ENCODE measurements at places on chromosomes 12 and 14.

GRCh38 chr14:96991226-96991625 is 194.0 kb downstream of the VRK1 start:
- no peak for DNase-seq

GRCh38 chr12:55861871-55862270 is 19.1 kb upstream of the MMP19 start:
- DNase-seq = no peak

DNA sequence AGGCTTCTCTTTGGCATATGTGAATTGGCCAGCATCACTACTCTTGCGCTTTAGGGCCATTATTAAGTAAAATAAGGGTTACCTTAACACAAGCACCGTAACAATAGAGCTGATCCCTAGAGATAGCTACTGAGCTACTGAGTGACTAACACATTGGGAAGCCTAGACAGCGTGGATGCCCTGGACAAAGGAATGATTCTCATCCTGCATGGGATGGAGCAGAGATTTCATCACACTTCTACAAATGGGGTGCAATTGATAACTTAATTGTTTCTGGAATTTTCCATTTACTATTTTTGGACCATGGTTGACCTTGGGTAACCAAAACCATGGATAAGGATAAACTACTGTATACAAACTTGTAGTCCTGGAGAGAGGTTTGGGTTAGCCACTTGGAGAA is 57.1 kb downstream of the FBXO34 start:
- no peak for DNase-seq

DNA sequence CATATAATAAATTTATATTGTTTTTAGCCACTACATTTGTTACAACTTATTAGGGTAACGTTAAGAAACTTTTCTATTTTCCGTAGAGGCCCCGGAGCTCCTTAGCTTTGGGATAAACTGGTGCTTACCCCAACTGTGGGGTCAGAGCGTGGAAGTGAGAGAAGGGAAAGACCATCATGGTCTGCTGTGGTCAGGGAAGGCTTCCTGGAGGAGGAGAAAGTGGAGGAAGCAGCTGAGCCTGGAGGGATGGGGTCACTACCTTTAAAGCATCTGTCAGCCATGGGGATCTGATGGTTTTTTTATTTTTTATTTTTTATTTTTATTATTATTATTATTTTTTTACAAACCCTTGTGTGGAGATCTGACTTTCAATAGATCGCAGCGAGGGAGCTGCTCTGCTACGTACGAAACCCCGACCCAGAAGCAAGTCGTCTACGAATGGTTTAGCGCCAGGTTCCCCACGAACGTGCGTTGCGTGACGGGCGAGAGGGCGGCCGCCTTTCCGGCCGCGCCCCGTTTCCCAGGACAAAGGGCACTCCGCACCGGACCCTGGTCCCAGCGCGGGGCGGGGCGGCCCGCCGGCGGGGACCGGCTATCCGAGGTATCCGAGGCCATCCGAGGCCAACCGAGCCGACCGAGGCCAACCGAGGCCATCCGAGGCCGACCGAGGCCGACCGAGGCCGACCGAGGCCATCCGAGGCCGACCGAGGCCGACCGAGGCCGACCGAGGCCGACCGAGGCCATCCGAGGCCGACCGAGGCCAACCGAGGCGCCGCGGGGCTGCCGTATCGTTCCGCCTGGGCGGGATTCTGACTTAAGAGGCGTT is 1101.2 kb upstream of the TMEM132C start:
- DNase-seq = peak; percentile 81

DNA sequence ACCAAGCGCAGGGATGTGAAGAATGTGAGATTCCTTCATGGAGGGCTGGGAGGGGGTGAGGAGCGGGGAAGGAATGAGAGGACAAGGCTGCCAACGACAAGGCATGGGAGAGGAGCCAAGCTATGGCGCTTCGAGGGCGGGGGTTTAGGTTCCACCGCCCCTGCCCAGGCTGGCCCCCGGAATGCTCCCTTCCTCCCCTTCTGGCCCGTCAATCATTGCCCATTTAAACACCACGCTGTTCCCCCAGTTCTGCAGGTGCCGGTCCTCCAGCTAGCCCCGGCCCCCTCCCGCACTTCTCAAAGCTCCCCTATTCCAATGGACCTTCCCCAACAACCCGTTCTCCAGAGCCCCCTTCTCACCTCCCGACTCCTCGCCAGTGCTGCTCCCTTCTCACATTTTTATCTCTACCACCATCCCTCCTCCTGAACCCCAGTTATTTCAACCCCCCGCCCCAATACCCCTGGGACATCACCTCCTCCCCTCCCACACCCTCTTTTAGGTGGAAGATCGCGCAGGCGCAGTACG is 428 bp downstream of the RNF41 start:
- peak; percentile 34 for DNase-seq

DNA sequence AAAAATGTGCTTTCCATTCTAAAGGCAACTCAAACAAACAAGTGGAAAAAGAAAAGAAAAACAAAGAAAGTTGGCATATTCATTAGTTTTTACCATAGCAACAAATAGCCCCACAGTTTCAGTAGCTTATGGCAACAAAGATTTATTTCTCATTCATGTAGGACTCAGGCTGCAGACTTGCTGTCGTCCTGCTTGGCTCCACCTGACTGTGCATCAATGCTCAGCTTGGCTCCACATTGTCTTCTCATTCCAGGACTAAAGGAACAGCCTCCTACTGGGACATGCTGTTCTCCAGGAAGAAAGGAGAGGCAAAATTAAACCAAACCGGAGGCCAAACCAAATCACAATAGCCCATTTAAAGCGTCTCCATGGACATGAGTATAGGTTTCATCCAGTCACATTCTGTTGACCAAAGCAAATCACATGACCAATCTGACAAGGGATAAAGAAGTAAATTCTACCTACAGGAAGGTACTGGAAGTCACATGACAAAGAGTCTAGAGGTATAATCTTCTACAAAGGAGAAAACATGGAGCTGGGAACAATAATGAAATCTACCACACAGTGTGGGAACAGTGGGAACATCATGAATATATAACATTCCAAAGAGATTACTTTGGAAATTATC is 222.5 kb downstream of the PIK3C2G start:
- DNase-seq = no peak

DNA sequence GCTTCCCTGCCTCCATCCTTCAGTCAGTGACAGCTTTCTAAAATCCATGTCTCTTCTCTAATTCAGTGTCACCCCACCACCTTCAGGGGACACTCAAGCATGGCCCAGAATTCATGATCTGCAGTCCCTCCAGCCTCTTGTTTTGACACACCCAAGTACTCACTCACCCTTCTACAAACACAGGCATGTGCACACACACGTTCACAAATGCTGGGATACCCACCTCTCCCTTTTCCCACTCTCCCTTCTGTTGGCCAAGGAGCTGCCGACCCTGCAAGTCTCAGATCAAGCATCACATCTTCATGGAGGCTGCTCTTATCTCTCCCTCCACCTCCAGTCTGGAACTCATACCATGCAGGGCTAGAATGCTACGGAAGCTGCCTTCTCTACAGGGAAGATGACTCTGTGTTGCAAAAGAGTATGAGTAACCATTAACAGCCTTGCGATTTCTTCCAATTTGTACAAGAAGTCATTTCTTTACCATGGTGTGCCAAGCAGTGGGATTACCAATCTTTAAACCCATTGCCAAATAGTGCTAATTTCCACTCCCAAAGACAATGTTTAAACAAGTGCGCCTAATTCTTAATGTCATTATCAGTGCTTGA is 196.1 kb downstream of the BCL11B start:
- no peak for DNase-seq

DNA sequence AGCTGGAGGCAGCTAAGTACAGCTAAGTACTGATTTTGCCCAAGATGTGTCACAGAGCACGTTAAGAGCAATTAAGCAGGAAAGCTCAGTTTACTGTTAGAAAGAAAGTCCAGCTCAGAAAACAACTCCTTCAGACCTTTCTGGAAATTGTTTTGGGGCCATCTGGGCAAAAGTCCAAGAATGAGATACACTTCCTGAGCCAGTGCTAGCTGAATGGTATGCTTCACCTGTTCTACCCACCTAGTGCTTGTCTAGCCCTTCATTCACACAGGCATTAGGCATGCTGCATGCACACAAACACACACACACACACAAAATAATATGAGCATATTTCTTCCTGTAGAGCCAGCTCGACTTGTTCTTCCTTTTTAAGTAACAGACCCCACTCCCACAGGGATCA is 6.6 kb upstream of the IKZF4 start:
- DNase-seq = no peak

DNA sequence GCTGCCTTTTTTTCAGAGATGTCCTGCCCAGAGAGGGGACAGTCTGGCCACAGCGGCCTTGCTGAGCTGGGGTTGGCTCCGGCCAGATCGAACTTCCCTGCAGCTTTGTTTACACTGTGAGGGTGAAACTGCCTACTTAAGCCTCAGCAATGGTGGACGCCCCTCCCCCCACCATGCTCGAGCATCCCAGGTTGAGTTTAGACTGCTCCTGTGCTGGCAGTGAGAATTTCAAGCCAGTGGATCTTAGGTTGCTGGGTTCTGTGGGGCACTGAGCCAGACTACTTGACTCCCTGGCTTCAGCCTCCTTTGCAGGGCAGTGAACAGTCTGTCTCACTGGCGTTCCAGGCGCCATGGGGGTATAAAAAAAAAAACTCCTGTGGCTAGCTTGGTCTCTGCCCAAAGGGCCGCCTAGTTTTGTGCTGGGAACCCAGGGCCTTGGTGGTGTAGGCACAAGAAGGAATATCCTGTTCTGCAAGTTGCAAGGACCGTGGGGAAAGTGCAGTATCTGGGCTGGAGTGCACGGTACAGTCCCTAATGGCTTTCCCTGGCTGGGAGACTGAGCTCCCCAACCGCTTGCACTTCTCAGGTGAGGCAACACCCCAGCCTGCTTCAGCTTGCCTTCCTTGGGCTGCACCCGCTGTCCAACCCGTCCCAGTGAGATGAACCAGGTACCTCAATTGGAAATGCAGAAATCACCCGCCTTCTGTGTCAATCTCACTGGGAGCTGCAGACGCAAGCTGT is 79.1 kb downstream of the LRIG3 start:
- DNase-seq = no peak

DNA sequence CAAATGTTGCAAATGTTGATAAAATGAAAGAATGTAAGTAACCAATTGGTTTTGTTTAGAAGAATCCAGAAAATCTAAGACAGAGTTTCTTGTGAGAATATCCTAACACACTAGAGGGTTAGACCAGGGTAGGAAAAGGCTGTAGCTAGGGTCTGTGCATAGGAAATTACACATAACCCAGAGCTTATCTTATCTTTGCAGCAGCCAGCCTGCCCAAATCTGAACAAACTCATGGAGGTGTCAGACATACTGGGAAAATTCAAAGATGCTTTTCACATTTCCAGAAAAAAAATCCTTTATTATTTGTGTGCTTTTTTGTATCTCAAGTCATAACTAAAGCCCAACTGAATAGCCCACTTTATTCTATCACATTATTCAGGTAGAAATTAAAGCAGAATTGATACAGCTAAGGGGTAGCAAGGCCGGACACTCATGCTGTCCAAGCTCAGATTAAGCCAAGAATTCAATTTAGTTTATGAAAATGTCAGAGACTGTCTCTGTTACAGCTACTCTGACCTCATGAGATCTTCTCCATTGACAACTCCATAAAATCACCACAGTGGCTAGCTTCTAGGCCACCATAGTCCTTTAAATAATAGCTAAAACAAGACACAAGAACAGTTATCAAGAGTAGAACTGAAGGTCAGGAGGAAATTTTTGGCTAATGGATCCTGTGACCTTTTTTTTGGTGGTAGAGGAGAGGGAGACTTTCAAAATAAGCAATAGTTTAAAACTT is 169.6 kb upstream of the RASSF8 start:
- no peak for DNase-seq

DNA sequence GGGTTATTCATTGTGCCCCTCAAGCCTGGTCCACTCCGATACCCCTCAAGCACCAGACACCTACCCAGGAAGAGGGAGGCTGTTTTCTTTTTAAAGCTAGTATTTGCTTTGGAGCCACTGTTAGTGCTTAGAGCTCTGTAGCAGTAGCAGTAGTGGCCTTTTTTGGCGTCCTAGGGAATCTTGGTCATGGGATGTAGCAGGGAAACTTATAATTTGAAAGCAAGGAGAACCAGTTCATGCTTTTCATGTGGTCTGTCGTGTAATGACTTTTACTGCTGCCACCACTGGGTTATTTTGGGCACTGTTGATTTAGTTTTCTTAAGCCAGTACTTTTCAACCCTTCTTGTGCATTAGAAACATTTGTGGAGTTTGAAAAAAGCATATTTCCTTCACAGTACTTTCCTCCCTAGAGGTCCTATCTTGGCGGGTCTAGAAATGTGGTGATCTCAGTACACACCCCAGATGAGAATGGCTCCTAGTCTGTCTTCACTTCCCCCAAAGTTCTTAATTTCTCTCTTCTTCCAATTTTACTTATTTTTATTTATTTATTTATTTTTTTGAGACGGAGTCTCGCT is 49.7 kb downstream of the MARK3 start:
- DNase-seq = no peak

- DNase-seq = no peak
Observed at GRCh38 chr12:80979816-80980215, 42.1 kb upstream of the LIN7A start.

DNA sequence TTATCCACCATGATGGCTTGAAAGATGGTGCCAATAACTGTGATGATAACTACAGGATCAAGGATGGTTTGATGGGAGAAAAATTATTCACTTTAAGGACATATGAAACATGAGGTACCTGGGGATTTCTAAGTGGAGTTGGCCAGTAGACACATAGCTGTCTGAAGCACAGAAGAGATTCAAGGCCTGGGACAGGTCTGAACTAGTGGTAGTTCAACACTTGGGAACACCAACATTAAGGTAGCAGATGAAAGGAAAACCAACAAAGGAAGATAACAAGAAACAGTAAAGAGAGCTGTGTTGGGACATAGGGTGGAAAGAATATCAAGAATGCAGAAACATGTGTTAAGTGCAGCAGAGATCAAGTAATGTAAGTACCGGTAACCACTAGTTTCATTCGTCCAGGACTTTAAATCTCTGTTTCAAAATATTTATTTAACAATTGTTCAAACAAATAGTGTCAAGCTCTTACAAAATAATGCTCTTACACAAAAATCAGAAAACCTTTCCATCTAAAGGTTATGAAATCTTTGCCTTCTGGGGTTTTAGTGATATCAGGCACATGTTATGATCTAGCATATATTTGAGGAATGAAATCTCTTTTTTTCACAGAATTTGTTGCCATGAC is 104.7 kb downstream of the ST8SIA1 start:
- no peak for DNase-seq

- no peak for DNase-seq
Observed at GRCh38 chr12:75939016-75939642, 92.4 kb downstream of the PHLDA1 start.

DNA sequence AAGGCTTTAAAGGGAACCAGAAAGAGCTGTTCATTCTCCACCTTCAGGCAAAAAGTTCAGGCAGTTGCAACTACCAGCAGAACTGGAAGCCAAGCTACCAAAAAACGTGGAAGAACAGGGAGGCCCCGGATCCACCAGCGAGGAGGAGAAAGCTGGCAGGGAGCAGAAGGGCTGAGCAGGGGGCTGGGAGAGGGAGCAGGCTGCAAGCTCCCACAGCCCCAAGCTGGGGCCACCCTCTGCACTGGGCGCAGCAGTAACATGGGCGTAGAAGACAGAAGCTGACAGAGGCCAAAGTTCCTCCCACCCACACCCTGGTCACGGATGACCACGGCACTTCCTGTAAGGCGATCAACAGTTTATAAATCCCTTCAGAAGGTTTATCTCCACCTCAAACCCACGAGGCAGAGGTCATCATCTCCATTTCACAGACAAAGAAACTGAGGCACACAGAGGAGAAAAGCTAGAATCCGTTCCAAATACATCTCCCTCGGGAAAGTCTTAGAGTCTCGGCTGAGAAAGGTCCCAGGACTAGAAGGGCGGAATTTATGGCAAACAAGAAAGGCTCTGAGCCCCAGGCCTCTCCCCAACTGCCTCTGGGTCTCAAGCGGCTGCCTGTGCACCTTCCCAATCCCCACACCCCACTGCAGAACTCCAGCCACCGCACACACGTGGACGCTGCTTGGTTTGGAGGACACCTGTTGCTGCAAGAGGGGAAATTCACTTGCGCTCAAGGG is 1.8 kb downstream of the CCDC85C start:
- no peak for DNase-seq
